Erythroblast (primary cell): ENCODE measurements at places on chromosomes 11 and 22.

DNA sequence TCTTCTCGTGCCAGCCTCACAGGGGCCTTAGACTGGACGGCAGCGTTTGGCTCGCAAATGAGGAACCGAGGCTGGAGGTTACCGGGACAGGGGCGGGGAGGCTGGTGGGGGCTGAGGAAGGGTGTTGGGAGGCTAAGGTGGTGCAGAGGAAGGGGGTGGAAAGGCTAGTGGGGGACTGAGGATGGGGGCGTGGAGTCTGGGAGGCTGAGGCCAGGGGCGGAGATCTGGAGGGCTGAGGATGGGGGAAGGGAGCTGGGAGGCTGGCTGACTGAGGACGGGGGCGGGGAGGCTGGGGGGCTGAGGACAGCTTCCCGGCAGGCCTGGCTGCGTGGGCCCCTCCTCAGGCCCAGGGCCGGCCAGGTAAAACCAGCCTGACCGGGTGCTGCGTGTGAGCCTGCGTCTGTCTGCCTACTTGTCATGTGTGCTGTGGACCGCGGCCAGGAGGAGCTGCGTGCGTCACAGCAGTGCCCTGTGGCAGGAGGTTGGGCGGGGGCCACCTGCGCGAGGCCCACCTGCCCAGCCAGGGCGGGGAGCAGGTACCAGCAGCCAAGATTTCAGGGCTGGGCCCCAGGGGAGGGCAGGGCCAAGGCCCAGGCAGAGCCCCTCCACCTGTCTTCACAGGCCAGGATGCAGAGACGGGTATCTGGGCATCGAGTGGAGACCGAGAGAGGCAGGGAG lies 9.4 kb upstream of the PIM3 start:
- DNase-seq = no peak

GRCh38 chr11:910589-911030 lies at the start of gene CHID1:
Gene CHID1 (minus strand): TSS chr11:910810. CDS start chr11:904816, 5,994 bp downstream.
- DNase-seq = peak; percentile 91

- no peak for DNase-seq
These were observed 35.3 kb downstream of the GNB1L start for GRCh38 chr22:19819208-19819910.

GRCh38 chr11:65423516-65424204 lies 1.1 kb downstream of the NEAT1 start:
- DNase-seq = peak; percentile 71

- no peak for DNase-seq
These were observed 309.7 kb upstream of the PLET1 start for GRCh38 chr11:112570333-112570732.

GRCh38 chr22:23112472-23113012 lies 29.2 kb downstream of the RSPH14 start:
- no peak for DNase-seq

DNA sequence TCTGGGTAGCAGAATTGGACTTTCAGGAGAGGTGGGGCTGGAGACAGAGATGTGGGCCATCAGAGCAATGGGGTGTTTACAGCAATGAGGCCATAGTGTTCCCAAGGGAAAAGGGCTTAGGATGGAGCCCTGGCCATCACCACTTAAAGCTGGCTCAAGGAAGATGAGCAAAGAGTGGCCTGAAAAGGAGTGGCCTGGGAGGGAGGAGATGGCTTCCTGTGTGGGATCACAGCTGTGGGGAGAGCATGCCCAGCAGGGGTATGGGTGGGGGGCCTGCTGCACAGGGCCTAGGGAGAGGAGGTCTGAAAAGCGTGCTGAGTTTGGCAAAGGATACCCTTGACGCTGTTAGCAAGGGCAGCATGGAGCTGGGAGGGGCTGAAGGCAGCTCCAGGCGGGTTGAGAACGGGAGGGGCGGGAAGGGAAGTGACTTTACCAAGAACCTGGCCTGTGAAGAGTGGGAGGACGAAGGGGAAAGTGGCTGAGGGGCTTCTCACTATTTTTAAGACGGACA lies 13.9 kb downstream of the LRRC32 start:
- no peak for DNase-seq

DNA sequence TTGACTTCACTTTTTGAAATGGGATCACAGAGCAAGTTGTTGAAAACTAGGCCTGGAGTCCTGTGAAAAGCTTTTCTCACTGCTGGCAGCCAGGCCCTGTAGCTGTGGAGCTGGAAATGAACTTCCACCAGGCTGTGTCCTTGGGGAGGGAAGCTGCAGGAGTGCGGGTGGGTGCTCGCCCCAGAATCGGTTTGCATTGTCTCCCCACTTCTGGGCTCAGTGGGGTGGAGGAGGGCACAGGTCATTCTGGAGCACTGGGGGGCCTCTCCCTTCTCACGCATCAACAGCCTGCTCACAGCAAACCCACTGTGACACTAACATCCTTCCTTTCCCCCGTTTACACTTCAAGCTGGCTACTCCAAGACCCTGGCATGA lies 15.2 kb downstream of the GLB1L2 start:
- DNase-seq = no peak

GRCh38 chr11:130076778-130077481 lies 7.2 kb downstream of the APLP2 start:
- peak; percentile 68 for DNase-seq

GRCh38 chr11:38680166-38680565 lies 2082.1 kb upstream of the RAG2 start:
- no peak for DNase-seq

DNA sequence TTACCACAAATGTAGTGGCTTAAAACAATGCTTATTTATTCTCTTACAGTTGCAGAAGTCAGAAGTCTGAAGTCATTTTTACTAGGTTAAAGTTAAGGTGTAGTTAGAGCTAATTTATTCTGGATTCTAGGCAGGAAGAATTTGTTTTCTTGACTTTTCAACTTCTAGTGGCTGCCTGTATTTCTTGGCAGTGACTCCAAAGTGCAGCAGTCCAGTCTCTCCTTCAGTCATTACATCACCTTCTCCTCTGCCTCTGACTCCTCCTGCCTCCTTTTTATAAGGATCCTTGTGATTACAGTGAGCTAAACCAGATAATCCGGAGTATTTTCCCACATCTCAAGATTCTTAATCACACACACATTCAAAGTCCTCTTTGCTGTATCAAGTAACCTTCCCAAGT lies 581.4 kb downstream of the KCNA4 start:
- no peak for DNase-seq

GRCh38 chr11:34327804-34328631 lies 29.8 kb downstream of the ABTB2 start:
- no peak for DNase-seq

- no peak for DNase-seq
These were observed 315.1 kb downstream of the LARGE1 start for GRCh38 chr22:33605221-33605620.

GRCh38 chr22:25057013-25057881 lies 104.7 kb downstream of the KIAA1671 start:
- DNase-seq = peak; percentile 46

DNA sequence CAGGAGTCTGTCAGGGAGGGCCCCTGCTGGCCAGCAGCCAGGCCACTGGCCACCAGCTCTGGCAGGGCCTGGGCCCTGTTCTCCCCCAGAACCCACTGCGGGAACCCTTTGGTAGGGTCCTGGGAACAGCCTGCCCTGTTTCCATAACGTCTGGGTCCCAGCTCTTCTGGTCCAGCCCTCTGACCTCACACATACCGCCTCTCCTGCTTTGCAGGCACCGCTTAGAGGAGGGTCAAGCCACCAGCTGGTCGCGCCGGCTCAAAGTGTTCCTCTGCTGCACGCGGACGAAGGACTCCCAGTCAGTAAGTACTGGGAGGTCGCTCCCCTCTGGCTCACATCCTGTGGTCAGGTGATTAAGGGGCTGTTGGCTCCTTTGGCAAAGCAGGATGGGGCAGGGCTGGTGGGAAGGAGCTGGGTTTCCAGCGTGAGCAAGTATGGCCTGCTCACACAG lies 26.6 kb upstream of the MYRF start:
- no peak for DNase-seq

DNA sequence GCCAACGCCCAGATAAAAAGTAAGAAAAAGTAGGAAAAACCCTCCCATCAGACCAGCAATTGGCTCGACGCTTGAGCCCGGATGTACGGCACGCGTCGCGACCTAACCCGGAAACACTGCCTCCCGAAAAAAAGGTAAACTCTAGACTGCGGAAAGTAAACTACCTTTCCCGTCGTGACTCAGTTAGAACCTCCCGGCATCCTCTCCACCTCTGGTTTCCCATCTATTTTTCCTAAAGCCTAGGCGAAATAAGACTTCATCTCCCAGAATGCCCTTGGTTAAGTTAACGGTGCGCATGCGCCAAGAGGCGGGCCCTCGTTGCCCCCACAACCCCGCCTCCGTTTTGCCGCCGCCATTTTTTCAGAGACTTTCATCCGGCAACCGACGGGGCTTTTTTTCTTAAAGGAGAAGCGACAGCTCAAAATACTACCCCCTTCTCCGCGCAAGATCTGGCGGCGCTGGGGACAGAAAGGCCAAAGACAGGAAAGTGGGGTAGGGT lies 678 bp upstream of the ZFP91 start:
- peak; percentile 99 for DNase-seq

DNA sequence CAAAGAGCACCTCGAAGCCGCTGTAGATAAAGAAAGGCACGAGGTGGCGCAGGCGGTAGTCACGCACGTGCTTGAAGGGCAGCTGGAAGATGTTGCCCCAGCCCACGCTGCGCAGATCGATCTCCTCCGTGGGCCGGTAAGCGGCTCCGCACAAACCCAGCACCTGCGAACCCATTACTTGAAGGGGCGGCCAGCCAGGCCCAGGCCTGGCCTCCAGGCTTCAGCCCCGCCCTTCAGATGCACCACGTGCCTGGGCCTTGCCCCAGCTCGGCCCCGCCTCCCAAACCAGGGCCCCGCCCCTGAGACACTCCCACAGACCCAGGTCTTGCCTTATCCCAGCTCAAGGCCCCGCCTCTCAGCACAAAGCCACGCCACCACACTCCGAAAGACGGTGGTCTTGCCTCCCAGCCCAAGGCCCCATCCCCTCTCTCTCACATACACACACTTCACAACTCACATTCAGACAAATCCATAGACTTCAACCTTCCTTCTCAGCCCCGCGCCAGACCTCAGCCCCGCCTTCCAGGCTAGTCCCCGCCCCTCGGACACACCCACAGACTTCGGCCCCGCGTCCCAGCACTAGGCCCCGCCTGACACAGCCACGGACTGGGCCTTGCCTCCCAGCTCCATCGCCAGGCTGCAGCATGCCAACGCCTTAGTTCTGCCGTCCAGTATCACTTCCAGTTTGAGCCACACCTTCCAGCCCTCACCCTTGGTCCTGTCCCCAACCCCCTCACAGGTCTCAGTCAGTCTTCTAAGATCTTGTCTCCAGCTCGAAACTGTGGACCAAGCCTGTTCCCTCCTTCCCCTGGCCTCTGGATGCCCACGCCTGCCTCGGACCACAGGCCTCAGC lies 7.0 kb downstream of the UNC93B1 start:
- DNase-seq = peak; percentile 89

GRCh38 chr11:1388763-1389102 lies 1.0 kb upstream of the BRSK2 start:
- DNase-seq = no peak

- DNase-seq = no peak
These were observed 37.1 kb upstream of the RAB38 start for GRCh38 chr11:88212300-88212699.

DNA sequence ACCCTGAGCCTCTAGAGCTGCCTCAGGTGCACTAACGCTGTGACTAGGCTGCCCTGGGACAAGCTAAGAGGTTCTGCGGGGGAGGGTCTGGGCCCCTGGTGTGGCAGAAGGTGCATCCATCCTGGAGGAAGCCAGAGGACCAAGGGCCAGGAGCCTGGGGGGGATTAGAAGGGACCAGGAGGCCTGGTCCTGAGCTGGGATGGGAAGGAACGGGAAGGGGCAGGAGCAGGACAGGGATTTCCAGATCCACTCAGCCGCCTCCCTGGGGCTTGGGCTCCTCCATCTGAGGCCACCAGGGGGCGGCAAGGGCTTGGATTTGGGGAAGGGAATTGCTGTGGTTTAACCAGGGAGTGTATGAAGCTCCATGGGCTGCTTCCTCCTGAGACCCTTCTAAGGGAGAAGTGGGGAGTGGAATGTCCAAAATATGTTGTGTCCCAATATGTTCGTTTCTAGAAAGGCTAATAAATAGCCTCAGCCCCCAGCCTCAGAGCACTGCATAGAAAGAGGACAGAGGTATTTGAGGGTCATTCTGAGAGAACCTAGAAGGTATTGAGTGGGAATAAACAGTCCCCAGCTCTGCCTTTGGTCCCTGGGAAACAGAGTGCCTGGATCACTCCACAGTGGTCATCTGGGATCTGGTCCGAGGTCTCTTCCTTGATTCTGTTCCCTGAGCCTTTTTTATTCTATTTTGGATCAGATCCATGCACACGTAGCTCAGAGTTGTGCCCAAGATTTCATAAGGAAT lies 17.4 kb upstream of the PRAME start:
- peak; percentile 11 for DNase-seq

DNA sequence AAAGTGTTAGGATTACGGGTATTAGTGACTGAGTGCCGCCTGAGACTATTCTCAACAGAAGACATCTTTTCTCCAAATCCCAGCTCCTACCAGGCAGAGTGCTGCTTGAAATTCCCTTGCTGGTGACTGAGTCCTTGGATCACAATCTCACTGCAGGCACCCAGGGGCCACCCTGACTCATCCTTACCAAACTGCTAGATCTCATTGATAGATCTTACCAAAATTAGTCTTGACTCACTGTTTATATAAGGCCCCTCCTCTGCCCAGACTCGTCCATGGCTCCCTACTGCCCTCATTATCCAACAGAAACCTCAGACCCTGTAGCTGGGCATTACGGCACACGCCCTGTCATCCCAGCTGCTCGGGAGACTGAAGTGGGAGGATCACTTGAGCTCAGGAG lies 14.7 kb downstream of the TBC1D10A start:
- DNase-seq = peak; percentile 46

- no peak for DNase-seq
These were observed 12.9 kb downstream of the CD59 start for GRCh38 chr11:33723238-33723881.

DNA sequence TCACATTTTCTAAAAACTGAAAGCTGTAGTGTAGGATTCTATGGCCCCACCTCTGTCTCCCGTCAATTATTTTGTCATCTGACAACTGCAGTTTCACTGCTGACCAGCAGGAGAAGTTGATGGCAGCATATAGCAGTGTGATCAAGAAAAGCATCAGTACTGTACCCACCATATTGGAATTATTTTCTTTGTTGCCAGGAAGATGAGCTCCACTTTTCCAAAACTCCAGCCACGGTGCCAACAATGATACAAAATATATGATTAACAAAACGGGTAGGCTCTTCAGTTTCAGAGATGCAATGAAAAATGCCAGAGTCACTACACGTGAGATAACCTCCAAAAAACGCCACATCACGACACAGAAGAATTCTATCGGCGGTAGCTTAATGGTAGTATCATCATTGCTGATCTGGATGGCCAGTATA lies 41.3 kb downstream of the XKR3 start:
- no peak for DNase-seq

- no peak for DNase-seq
These were observed 301.4 kb upstream of the PDGFD start for GRCh38 chr11:104465321-104465720.
